ENCODE measurements at places on chromosomes 6 and 20.

DNA sequence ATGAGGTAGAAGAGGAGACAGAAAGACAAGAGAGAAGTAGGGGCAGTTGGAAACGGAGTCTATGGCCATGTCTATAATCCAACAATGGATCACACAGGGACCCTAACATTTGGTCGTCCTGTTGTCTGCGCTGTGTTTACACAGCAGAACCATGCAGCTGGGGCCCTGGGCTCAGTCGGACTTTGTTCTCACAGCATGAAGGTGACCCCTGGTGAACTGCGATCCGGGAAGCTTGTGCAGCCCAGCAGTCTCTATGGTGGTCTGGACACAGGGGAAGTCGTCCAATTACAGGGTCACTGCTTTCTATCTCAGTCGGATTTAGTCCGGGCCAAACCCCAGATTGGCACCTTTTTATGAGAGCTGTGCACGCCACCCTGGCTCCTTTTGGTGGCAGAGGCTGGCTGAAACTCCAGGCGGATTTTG lies 153.6 kb downstream of the FOXA2 start:
- DNase-seq = no peak

GRCh38 chr6:123338394-123338793 lies 298.4 kb downstream of the TRDN start:
- DNase-seq = no peak

DNA sequence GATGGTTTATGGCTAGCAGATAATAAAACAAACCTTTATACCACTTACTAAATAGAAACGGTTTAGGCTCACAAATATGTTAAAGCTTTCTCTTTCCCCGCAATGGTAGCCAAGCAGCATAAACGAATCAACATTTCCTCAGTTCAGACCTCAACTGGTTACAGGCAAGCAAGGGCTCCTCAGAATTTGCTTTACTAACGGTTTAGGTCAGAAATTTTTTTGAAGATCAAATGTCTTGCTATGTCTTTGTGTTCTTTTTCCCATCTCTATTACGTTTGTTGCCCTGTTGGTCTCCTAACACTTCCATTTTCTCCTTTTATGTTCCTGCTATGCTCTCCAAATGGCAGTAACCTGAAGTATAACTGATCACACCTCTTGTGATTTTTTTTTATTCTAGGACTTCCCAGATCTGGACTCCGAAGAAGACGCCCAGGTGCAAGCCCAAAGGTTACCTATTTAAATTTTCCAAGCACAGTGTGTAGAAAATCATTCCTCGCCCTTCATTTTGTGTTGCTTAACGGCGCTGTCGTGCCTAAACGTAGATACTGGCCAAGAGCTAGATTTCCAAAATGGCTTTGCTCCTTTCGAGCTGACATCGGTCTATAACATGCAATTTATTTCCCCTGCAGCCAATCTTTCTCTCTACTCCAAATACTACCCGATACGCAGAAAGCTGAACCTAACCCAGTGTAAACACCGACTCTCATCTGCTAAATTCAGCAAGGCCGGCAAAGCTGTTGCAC lies 717 bp upstream of the ASF1A start:
- DNase-seq = peak; percentile 32

DNA sequence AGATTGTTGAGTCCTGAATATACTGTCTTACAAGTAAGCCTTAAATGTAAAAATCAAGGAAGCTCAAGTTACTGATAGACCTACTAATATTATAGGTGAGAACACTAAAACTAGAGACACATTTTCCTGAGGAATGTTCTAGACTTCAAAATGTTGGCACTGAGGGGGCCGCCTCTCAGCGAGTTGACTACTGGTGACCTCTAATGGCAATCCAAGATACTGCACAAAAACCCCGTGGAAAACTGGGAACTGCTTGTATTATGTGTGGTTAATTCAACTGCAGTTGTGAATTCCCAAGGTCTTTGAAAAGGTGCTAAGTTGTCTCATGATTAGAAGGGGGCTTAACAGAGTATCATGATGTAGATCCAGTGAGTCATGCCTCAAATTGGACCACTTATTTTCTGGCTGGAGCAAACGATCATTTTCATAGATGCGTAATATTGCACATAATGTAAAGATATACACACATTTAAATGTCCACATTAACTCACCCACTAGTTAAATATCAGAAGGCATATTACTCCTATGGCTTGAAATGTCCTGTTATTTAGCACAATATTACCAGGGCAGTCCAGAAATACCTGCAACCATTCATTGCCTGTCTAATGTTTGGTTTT lies 336.2 kb downstream of the FOXA2 start:
- no peak for DNase-seq

GRCh38 chr20:46835418-46835817 lies 59.2 kb upstream of the EYA2 start:
- DNase-seq = no peak

GRCh38 chr20:38790200-38791053 lies 15.1 kb upstream of the PPP1R16B start:
- peak; percentile 39 for DNase-seq

- DNase-seq = no peak
These were observed 311.4 kb downstream of the KIF16B start for GRCh38 chr20:16261733-16262273.

GRCh38 chr20:44891826-44892225 lies 6.3 kb downstream of the YWHAB start:
- no peak for DNase-seq

DNA sequence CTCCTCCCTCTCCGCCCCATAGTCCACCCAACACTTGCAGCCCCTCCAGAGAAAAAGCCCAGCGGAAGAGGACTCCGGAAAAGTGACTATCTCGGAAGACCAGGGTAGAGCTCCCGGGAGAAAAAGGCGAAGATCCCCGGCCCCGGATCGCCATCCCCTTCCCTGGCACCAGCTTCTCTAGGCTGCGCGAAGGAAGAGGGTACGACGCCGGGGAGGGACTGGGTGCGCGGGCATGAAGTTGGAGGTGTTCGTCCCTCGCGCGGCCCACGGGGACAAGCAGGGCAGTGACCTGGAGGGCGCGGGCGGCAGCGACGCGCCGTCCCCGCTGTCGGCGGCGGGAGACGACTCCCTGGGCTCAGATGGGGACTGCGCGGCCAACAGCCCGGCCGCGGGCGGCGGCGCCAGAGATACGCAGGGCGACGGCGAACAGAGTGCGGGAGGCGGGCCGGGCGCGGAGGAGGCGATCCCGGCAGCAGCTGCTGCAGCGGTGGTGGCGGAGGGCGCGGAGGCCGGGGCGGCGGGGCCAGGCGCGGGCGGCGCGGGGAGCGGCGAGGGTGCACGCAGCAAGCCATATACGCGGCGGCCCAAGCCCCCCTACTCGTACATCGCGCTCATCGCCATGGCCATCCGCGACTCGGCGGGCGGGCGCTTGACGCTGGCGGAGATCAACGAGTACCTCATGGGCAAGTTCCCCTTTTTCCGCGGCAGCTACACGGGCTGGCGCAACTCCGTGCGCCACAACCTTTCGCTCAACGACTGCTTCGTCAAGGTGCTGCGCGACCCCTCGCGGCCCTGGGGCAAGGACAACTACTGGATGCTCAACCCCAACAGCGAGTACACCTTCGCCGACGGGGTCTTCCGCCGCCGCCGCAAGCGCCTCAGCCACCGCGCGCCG lies 822 bp downstream of the FOXQ1 start:
- no peak for DNase-seq

DNA sequence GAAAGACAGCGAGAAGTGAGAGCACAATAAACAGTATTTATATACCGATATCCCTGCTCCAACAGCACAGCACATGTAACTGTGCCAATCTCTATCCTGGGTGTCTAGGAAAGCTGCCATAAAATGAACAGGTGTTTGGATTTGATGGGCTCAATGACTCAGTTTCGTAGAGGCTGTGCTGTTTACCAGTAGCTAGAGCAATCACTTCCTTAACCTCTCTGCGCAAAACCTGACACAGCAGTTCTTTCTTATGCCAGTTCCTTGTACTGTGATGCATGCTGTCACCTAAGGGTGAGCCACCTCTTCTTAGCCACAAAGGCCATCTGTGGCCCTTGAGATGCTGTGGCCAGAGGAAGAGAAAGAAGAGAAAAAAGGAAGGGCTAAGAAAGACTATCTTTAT lies 59.3 kb downstream of the SHPRH start:
- DNase-seq = no peak

GRCh38 chr6:152313542-152314482 lies 323.4 kb downstream of the SYNE1 start:
- DNase-seq = no peak

GRCh38 chr6:168126566-168127383 lies 47.8 kb upstream of the FRMD1 start:
- no peak for DNase-seq

GRCh38 chr20:9053108-9053507 lies 15.8 kb upstream of the PLCB4 start:
- no peak for DNase-seq

GRCh38 chr6:94955156-94955555 lies 622.2 kb upstream of the MANEA start:
- no peak for DNase-seq

All from T-helper 17 cell (primary cell).